Muscle of leg (tissue), 16 donors: ENCODE measurements at places on chromosomes 3 and 15. TPM values are rescaled to one million over a fixed set of nuclear protein-coding genes. Genes with fewer than 3 reads are reported as not detected.

GRCh38 chr3:86989611-86990010 is 1.3 kb downstream of the VGLL3 start:
- DNase-seq = peak; percentile 63

DNA sequence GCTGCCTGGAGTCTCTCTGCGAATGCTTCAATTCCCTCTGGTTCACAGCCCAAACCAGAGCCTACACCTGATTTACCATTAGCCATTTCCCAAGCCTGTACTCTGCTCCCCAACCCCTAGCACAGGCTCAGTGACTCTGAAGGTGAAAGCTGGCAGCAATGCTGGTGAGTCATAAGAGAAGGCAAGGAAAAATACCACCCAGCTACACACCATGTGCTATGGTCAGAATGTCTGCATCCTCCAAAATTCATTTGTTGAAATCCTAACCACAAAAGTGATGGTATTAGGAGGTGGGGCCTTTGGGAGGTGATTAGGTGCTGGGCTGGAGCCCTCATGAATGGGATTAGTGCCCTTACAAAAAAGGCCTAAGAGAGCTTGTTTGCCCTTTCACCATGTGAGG is 117.1 kb upstream of the TJP1 start:
- DNase-seq = no peak

Gene GOLGA6A
- 0.13 TPM for total RNA-seq

- no peak for DNase-seq
Observed at GRCh38 chr15:88748651-88749050, 54.6 kb upstream of the ACAN start.

DNA sequence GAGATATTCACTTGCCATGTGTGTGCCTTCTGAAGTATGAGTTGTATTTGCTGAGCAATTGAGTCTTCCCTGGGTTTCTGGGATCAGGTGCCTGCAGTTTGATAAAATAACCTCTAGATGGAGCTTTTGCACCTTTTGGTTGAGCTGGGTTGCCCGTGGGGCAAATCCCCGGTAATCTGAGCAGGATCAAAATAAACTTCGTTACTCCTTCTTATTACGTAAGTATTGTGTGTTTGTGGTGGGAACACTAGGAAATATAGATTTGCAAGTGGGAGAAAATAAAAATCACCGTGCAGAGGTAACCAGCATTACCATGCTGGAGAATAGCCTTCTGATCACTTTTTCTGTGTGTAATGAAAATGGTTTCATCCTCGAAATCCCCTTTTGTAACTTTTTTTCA is 277.4 kb upstream of the NR2E3 start:
- DNase-seq = no peak

- no peak for DNase-seq
Observed at GRCh38 chr3:196756732-196757131, 17.1 kb downstream of the PAK2 start.

DNA sequence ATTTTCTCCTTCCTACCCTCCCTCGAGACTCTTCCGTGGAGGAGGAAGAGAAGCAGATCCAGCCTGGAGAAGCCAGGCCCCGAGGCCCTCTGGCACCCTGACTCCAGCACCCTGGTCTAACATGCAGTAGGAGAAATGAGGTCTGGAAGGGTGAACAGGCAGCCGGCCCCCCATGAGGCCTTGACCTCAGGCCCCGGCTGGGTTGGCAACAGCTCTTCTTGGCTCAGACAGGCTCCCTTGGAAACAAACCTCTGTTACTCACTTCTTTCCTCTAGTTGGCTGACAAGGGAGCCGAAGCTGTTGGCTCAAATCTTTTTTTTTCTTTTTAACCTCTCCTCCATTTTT is 73.4 kb downstream of the CPN2 start:
- DNase-seq = peak; percentile 92

- no peak for DNase-seq
Observed at GRCh38 chr3:61632568-61633175, 71.3 kb downstream of the PTPRG start.

GRCh38 chr3:108334701-108335100 is 38.4 kb downstream of the HHLA2 start:
- no peak for DNase-seq

Gene TTLL13
- 0.09 TPM for total RNA-seq

GRCh38 chr15:44145495-44145894 is 49.6 kb downstream of the FRMD5 start:
- no peak for DNase-seq

GRCh38 chr3:186182850-186183249 is 74.0 kb upstream of the ETV5 start:
- DNase-seq = peak; percentile 37

Gene SLC28A2
- not detected for total RNA-seq

- DNase-seq = no peak
Observed at GRCh38 chr3:66508461-66508860, 7.6 kb upstream of the LRIG1 start.

GRCh38 chr3:178189854-178190253 is 346.4 kb upstream of the KCNMB2 start:
- DNase-seq = no peak

GRCh38 chr3:187737006-187737367 is 8.3 kb downstream of the BCL6 start:
- peak; percentile 58 for DNase-seq

GRCh38 chr3:70248856-70249255 is 63.6 kb downstream of the MDFIC2 start:
- no peak for DNase-seq

Gene PRR20G
- not detected for total RNA-seq

- DNase-seq = peak; percentile 56
Observed at GRCh38 chr3:20975188-20975651, 775.8 kb downstream of the ZNF385D start.

DNA sequence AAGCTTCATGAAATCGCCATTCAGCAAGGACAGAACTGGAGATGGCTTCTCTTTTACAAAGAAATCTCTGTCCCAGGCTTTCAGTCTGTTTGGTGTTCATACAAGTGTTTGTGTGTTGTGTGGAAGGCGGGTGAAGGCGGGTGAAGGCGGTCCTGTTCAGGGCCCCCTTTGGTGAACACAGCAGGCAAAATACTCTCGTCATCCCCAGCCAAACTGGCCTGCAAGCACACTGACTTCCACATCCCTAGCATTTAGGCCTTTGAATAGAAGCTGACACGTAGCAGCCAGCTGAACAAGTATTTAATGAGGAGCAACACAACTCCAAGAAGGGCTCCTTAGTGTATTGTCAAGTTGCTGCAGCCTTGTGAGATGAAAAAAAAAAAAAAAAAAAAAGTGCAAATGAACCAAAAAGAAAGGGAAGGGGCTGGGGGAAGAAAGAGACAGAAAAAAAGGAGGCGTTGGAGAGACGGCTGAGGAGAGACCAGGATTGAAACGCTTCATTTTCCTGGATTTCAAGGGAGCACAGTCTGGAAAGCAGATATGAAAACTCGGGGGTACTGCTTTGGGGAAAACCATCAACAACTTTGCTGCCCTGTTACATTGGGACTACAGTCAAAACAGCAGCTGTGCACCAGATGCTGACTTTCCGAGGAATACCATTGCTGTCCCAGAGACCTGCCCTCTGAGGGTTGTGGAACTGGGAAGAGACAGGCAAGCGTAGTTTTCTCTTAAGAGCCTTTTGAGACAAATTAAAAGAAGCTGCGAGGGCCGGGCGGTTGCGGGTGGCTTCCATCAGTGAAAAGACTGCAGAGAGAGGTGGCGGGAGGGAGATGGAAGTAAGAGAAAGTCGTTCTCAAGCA is 74.6 kb downstream of the TGFBR2 start:
- peak; percentile 94 for DNase-seq

Gene SNX33
- 12.3 TPM for total RNA-seq

- DNase-seq = no peak
Observed at GRCh38 chr3:101069901-101070798, 76.9 kb upstream of the ABI3BP start.

GRCh38 chr15:64095431-64095794 is 369 bp upstream of the SNX1 start:
- no peak for DNase-seq

DNA sequence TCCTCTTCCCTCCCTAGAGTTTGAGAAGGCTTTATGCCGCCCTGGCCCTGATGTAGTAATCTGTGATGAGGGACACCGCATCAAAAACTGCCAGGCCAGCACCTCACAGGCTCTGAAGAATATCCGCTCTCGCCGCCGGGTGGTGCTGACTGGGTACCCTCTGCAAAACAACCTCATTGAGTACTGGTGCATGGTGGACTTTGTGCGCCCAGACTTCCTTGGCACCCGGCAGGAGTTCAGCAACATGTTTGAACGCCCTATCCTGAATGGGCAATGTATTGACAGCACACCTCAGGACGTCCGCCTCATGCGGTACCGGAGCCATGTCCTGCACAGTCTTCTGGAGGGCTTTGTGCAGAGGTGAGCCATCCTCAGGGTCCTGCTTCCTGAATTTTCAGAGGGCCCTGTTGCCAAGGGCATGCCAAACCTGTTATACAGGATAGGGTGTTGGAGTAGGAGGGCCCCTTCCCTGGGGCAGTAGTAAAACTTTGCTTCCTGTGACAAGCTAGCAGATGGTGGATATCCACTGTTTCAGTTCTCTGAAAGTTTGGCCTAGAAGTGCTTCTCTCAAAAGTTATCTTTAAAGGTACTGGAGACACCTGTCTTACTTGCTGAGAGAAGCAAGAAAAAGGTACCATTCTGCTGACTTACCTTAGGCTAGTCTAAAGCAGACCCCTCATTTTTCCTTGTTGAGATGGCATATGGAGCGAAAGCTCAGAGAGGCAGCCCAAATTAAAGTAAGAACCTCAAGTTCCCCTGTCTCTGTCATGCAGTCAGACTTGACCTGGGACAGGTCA is 33.7 kb upstream of the TEX264 start:
- no peak for DNase-seq

DNA sequence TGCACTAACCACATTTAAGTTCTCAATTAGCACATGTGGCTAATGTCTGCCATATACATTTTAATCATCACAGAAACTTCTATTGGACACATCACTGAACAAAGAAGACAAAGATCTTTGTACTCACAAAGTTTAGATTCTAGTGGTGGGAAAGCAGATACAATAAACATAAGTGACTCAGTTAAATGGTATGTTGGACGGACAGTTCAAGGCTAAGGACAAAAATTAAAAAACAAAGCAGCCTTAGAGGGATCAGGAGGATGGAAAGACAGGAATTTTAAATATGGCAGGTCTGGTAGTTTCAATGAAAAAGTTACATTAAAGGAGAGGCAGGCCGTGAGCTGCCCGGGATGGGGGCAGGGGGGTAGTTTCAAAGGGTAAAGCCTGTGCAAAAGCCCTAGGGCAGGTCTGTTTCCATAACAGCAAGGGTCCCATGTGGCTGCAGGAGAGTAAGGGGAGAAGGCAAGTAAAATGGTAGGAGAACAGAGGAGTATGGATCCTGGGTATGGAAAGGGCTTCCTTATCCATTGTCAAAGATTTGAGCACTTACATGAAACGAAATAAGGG is 220.7 kb downstream of the FHIT start:
- DNase-seq = no peak

GRCh38 chr3:119669906-119670570 is 7.2 kb downstream of the COX17 start:
- DNase-seq = no peak

DNA sequence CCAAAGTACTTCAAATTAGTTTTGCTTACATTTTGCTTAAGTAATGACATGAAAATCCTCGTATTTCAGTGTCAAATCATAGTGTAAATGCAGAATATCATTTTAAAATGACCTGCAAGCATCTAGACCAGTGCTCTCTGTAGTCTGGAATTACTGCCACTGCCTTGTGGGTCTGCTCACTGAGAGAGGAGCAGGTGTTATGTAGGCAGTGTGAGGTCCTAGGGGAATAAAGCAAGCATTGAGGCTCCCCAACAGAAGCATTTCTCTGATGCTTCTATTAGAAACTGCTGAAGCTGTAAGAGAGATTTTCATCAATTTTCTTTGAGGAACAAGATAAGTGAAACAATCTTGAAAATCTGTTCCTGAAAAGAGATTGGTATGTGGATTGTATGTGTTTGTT is 253.2 kb downstream of the BBX start:
- no peak for DNase-seq

- DNase-seq = peak; percentile 24
Observed at GRCh38 chr3:58236527-58237237, 910 bp upstream of the ABHD6 start.

GRCh38 chr15:70071799-70072198 is 25.9 kb downstream of the TLE3 start:
- DNase-seq = no peak

Gene THRB
- total RNA-seq = 3.1 TPM

Gene TMEM207
- total RNA-seq = not detected

DNA sequence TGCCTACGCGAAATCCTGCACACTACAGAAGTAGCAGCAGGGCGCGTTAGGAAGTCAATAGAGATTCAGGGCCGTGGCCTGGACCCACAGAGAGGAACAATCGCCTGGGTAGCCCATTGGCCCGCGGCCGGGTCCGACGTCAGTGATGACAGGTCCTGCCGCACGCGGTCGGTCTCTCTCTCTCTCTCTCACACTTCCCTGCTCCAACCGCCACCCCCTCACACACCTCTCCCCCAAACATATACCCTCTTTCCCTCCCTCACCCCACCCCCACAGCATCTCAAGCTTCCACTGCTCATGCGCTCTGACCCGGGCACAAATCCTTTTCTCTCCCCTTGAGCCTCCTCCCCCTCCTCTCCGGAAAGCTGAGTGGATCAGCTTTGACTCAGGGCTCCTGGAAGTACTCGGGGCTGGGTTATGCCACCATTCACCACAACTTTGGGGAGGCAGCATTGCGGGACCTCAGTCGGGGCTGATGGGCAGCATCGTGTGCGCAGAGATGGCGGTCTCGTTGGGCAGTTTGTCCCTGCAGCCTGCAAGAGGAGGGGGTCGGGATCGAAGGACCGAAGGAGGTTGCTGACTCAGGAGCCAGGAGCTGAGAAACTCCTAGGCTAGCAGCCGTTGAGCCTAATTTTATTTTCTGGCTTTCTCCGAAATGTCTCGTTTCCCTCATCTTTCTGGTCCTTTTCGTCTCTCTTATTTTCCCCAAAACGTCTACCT is 9.0 kb downstream of the ZIC4 start:
- DNase-seq = no peak

GRCh38 chr3:28672406-28672805 is 323.8 kb upstream of the AZI2 start:
- DNase-seq = no peak

Gene UPK1B
- total RNA-seq = not detected

Gene PLXNB1
- 11.3 TPM for total RNA-seq

Gene KIF15
- total RNA-seq = 9.6 TPM

Gene FAM3D
- total RNA-seq = 0.09 TPM

DNA sequence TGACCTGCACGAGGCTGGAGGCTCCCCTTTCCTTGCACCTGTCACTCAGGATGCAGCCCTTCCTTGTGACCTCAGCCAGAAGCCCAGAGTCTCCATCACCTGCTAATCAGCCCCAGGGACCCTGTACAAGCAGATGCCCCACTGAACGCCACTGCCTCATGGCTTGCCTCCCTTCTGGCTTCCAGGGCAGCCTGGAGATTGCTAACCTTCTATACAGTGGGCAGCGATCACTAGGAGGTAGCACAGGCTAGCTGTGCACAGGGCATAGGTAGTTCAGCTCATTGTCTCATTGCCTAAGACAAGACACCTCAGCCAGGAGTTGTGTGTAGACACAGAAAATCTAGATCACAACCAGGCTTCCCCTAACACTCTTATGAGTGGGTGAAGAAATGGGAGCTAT is 49.3 kb downstream of the SSUH2 start:
- no peak for DNase-seq

GRCh38 chr3:1235526-1236120 is 142.8 kb downstream of the CNTN6 start:
- DNase-seq = no peak

GRCh38 chr3:130779486-130779885 is 32.9 kb upstream of the PIK3R4 start:
- no peak for DNase-seq

Gene PLSCR5
- total RNA-seq = not detected

Gene BCHE
- 78.9 TPM for total RNA-seq

Gene DAPK2
- 4.0 TPM for total RNA-seq
